ENCODE measurements at places on chromosomes 4 and X.

- no peak for DNase-seq
These were observed 117.0 kb downstream of the KDR start for GRCh38 chr4:55008166-55009056.

- DNase-seq = no peak
These were observed 17.8 kb upstream of the TENM3 start for GRCh38 chr4:182225257-182225852.

- no peak for DNase-seq
These were observed 856 bp downstream of the SAT1 start for GRCh38 chrX:23783589-23784469.

GRCh38 chrX:45166781-45167180 is 33.9 kb downstream of the DIPK2B start:
- no peak for DNase-seq

GRCh38 chrX:24153796-24154189 is 4.3 kb downstream of the ZFX start:
- DNase-seq = no peak

- no peak for DNase-seq
These were observed 41.4 kb upstream of the CXCL13 start for GRCh38 chr4:77564231-77564630.

GRCh38 chr4:40564815-40565483 is 64.7 kb downstream of the RBM47 start:
- DNase-seq = no peak

GRCh38 chr4:68907788-68908700 is 43.6 kb downstream of the UGT2A3 start:
- no peak for DNase-seq

DNA sequence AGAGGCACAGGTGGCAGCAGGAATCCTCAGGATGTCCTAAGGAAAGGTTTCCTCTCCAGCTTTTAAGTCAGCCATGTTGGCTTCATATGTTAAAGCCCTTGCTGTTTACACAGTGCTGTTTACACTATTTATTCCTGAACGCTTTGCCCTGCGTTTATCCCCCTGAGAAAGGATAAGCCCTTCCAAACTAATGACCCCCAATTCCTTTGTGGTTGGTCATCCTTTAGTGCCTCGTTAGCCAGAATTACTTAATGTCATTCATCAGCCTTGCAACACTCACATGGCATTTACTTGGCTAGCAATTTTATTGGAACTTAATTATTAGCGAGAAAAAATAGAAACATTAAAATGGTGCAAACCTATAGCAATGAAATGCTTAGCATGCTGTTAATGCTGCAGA is 23.8 kb downstream of the VCX2 start:
- no peak for DNase-seq

DNA sequence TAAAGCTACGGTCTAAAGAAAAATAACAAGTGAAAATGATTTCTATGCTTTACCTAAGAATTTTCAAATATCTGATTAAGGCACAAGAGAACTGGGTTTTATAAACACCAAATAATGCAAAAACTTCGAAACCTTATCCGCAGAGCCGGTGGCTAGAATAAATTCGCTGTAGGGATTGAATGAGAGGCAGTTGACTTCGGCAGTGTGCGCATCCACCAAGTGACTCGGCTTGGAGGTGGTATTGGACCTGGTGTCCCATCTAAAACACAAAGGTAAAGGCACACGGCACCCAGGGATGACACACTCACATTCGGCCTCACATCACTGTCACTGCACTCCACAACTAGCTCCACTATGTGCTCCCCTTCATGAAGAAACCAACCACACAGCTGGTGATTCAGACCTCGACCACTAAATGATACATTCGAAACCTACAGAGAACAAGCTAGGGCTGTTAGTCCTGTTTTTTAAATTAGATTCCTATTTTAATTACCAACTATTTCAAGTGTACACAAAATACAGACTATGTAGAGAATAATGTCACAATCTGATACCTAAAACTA is 17.5 kb downstream of the RBBP7 start:
- DNase-seq = no peak

- no peak for DNase-seq
These were observed 150.4 kb downstream of the EMCN start for GRCh38 chr4:100367451-100367850.

- no peak for DNase-seq
These were observed 84.8 kb upstream of the ZFP42 start for GRCh38 chr4:187910741-187911140.

DNA sequence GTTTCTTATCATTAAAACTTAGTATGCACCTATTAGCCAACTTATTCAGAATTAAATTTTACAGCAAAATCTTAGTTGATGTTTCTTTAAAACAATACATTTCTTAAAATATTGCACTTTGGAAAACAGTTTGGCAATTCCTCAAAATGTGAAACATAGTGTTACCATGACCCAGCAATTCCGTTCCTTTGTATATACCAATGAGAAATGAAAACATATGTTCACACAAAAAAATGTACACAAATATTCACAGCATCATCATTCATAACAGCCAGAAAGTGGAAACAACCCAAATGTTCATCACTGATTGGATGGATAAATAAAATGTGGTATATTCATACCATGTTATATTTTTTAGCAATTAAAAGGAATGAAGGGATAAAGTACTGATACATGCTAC is 50.2 kb downstream of the WDR44 start:
- DNase-seq = no peak

DNA sequence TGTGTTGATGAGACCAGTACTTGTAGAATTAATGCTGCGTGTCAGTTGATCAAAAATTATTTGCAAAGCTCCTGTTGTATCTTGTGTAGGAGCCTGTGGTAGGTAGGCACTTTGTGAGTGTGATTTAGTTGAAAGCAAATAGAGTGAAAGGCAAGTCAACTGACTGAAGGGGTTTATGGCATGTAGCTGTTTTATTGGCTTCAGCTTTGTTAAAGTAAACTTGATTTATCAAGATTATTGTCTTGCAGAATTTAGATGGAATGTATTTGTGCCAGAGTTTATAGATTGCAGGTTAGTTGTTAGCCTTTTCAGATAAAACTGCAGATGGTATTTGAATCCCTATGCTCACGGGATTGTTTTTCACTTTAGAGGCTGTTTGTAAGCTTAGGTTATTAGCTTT is 128.0 kb downstream of the FRAS1 start:
- no peak for DNase-seq

DNA sequence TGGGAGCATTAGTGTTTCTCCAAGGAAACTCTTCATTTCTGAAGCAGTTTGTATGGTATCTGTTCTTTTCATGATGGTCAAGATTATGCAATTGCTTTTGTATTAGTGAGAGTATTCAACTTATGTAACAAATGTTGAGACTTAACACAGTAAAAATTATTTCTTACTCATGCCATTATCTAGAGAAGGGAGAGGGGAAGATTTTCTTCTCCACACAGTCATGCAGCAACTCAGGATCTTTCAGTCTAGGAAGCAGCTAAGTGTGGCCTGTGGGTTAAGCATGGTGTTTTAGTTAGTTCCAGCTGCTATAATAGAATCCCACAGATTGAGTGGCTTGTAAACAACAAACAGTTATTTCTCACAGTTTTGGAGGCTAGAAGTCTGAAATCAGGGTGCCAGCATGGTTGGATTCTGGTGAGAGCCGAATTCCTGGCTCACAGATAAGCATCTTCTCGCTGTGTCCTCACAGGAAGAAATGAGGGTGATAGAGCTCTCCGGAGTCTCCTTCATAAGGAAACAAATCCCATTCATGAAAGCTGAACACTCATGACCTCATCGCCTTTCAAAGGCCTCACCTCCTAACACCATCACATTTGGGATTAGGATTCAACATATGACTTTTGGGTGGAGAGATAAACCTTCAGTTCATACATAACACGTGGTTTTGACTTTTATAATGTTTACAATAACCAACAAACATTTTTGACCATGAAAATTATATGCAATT is 101.2 kb downstream of the FRMPD4 start:
- no peak for DNase-seq

Data from stimulated activated CD8-positive, alpha-beta memory T cell treated with anti-CD3 and anti-CD28 coated beads, Interleukin-2, amount 100 ng/mL, for 1 hour (primary cell).